ENCODE measurements at places on chromosomes 11 and 22.
A peak's percentile ranks its signal among the peaks of the same experiment; 100 is the strongest.

DNA sequence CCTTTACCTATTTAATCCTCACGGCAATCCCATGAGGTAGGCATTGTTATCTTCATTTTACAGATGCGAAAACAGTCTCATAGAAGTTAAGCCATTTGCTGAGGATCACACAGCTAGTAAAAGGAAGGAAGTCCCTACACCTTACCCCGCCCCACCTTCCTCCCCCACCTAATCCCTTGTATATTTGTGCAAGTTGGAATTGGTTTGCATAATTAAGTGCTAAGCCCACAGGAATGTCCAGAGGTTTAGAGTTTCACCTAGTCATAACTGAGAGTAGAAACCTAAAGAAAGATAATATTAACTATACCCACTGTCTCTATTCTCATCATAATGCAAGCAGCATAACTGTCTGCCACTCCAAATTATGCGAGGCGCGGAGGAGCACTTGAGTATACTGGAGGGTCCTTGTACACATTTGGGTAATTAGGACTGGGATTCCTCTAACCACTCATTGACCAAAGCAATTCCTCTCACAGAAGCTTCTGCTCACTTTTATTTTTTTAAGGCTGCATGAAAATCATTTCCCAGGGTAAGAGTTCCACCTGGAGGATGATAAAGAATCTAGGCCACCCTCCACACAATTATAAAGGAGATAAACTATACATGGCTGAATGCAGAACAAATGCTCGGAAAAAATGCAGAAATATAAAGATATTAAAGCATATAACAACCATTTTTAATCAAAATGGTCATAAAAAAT, 199.9 kb downstream of the FAM181B start:
- DNase-seq = no peak

GRCh38 chr11:10809373-10810160, 841 bp upstream of the EIF4G2 start:
- no peak for DNase-seq

GRCh38 chr11:34356913-34357700, 703 bp downstream of the ABTB2 start:
- no peak for DNase-seq

GRCh38 chr22:21587803-21588611, 20.5 kb downstream of the UBE2L3 start:
- DNase-seq = no peak

GRCh38 chr11:110778343-110778742, 66.1 kb upstream of the ARHGAP20 start:
- DNase-seq = no peak

GRCh38 chr11:79262221-79262620, 178.6 kb downstream of the TENM4 start:
- no peak for DNase-seq

- no peak for DNase-seq
Measured at GRCh38 chr11:13110929-13111812, 102.1 kb downstream of the RASSF10 start.

- no peak for DNase-seq
Measured at GRCh38 chr11:40099426-40100161, 1359.9 kb downstream of the LRRC4C start.

- DNase-seq = no peak
Measured at GRCh38 chr11:35211952-35212351, 73.0 kb downstream of the CD44 start.

DNA sequence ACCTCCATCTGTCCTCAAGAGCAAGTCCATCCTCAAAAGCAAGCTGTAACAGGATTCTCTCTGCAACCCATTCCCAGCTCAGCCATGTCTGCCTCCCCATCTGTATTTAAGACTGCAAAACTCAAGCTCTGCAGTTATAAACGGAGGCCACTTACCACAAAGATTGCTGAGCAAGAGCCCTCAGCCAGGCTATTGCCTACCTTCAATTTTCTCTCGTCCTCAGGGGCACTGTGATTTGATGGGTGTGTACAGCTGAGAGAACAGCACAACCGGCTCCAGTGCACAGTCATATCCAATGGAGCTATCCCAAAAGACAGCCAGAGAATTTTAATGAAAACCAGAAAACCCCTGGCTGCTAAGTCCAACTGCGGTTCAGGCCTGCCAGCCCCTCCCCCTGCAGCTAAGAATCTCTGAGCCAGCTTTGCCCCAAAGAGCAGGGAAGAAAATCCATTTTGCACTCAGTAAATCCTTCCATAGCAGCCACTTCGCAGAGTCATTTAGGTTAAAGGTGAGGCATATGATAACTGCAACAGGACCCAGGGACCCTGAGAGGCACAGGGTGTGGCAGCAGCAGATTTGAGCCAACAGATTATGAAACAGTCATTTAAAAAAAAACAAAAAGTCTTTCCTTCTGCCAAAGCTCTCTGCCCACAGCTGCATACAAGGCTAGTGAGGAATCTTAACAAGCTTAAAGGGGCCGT, 37.6 kb downstream of the RAB30 start:
- DNase-seq = no peak

DNA sequence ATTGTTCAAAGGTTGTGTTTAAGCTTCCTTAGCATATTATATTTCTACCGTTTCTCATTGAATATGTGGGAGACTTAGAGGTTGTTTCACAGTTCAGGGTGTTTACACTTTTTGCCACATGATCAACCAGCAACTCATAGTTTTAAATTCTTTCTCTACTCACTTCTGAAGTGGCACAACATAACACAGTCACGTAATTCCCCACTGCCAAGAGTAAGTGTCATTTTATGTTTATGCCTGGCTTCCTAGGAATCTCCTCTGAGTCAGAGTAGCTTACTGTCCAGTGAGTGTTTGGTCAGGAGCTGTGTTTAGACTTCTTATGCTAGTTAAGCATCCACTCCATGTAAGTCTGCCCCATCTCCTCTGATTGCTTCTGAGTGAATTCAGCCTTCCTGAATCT, 520.8 kb upstream of the KIRREL3 start:
- peak; percentile 44 for DNase-seq

- DNase-seq = no peak
Measured at GRCh38 chr22:23067691-23068090, 2.6 kb upstream of the GNAZ start.

DNA sequence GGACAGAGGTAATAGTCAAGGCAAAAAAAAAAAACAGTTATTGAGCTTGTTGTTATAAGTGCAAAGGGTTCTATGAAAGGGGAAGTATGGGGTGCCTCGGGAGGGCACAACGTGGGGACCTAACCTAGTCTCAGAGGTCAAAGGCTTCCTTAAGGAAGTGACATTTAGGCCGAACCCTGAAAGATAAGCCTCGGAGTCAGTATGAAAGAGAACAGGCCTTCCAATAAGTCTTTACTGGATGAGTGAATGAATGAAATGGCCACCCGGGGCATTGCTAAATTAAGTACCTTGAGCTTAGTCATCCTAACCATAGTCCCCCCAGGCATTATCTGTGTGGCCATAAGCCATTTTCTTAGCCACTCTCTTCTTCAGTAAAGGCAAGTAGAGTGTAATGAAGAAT, 19.7 kb downstream of the FLI1 start:
- DNase-seq = no peak

DNA sequence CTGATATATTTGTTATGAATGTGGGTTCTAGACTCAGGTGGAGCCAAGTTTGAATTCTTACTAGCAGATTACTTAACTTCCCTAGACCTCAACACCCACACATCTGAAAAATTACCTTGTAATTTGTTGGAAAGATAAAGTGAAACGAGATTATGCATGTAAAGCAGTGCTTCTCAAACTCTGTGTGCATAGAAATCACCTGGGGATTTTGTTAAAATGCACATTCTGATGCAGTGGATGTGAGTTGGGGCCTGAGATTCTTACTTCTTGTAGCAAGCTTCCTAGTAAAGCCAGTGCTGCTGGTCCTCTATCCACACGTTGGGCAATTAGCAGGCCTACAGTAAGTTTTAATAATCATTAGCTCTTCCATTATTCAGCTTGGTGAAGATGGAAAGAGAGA, 15.1 kb upstream of the CEP295 start:
- DNase-seq = no peak

GRCh38 chr22:29629903-29630516, 26.6 kb downstream of the NF2 start:
- no peak for DNase-seq

DNA sequence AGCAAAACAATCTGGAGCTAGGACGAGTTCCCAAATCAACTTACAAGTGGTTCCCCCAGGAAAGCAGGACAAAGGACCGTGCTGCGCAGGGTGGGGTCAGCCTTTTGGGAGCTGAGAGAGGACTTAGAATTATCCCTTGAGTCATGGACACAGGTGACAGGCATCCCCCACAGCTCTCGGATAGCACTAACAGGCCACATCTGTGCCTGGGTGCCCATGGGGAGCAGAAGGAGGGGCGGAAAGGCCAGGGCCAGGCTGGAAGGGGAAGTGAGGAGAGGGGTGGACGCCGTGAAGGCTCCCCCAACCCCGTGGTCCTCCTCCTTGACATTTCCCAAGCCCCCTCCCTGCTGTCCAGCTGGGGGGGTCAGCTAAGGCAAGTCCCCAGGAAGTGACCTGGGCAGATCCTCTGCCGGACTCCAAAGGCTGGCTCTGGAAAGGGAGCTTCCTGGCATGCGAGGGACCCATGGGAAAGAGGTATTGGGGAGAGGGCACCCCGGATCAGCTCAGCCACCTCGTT, 31.6 kb upstream of the A4GALT start:
- no peak for DNase-seq

DNA sequence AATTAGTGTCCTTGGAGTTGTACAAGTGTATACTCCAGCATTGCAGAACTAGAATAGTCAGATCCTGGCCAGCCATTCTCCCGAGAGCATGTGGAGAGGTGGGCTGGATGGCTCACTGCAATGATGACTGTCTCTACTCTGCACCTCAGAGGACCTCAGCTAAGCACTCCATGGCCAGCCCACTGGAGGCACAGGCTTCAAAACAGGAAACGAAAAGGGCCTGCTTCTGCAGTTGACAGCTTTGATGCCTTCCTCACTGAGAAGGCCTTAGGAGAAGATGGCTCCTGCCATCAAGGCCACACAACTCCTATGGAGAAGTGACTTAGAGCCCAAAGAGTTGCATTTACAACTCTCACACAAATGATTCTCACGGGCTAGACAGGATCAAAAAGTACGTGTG, 9.1 kb downstream of the POLD4 start:
- DNase-seq = no peak

DNA sequence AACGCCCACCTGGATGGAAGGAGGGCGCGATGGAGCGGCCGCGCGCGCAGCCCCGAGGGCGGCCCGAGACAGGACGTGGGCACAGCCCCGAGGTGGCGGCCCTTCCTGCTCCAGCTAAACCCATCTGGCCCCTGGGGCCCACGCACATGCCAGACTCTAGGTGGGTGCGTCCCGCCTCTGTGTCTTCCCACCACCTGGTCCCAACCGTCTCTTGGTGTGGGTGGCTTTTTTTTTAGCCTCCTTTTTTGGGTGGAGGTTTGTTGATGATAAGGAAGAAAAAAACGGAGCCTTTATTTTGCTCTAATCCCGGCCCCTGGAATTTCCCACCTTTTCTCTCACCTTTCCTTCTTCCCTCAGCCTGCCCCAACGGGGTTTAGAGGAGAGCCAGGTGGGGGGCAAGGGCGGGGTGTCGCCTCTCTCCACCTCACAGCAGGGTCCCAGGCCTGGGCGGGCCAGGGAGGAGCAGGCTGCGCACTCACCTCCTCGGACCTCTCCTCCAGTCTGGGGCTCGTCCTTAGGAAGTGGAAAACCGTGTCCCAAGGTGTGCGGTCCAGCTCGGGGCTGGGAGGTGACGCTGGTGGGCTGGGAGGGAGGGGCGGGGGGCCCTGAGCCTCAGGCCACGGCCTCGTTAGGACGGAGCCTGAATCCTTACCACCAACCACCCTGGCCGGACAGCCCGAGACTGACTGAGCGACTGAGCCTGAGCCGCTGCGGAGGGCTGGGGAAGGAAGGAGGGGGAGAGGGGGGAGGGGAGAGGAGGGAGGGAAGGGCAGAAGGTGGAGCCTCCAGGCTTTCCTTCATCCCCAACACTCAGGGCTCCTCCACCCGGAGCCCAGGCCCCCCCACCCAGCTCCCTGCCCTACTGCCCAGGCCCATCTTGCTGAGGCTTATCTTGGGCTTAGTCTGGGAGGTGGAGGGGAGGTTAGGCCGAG, at the start of gene SOX10:
Gene SOX10 (minus strand): TSS at position 696 of the 932 bp plus-strand sequence. CDS start 771 bp downstream, outside the sequence.
- no peak for DNase-seq

DNA sequence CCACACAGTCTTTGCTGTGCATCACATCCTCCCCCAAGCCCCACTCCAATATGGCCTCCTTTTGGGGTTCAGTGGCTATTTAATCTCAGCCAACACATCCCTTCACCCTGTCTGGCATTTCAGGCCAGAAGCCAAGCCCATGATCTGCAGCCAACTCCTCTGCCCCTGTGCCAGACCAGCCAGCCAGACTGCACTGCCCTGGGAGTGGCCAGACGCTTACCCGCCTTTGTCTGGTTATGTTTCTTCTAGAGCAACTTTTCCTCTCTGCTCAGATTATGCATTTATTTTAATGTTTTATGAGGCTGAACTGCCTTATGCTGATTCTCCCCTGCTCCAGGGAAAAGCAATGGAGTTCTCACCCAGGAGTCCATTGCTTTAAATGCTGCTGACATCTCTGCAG, 206.7 kb upstream of the TBCEL start:
- no peak for DNase-seq

DNA sequence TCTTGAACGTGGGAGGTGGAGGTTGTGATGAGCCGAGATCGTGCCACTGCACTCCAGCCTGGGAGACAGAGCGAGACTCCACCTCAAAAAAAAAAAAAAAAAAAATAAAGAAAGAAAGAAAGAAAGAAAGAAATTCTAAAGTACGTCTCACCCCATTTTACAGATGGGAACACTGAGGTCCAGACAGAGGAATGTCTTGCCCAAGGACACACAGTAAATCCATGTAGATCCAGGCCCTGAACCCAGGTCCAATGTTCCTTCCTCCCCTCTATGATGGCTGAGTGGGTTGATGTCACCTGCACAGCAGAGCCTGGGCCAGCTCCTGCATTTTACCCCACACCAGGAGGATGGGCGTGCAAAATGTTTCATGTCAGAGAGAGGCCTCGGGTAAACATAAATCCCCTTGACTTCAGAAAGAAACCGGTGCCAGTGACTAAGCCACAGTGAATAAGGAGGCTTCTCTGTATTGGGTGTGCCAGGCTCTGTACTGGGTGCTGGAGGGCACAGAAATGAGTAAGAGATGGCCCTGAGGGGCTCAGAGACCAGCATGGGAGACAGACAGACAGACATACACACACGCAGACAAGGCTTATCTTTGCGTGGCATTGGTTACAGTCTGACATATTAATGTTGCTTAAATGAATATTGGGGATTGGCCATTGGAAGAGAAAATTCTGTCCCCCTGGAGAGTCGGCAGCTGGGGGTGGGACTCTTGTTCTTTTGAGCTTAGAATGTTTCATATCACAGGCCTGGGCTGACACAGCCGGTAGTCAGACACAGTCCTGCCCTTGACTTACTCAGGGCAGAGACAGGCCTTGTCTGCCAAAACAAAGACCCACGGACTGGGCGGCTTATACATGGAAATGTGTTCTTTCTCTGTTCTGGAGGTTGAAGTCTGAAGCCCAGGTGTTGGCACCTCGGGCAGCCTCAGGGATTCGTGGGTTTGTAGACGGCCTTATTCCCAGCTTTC, 105.4 kb downstream of the MIAT start:
- no peak for DNase-seq

- no peak for DNase-seq
Measured at GRCh38 chr22:23563111-23563510, 17.0 kb downstream of the IGLL1 start.

GRCh38 chr11:91786097-91786496, 438.5 kb upstream of the FAT3 start:
- DNase-seq = no peak
